CD4-positive, alpha-beta T cell treated with Interleukin-17A for 1 hour (primary cell): ENCODE measurements at places on chromosomes 2 and 18.

DNA sequence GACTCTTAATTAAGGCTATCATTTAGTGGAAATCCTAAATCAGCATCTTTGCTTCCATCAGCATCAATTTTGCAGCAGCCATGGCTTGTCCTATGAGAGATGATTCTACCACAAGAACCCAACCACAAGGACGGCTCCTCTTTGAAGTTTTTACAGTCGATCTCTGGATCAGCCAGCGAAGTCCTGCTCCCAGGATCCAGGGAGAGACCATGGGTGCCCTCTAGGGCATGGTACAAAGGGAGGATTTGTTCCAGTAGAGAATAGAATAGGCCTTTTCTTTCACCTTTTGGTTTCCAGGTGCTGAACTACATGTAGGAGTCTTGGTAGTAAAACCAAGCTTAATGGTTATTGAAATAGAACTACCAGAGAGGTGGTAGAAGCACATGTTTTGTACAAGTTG, 52.7 kb downstream of the TMEM200C start:
- no peak for DNase-seq

- no peak for DNase-seq
Observed at GRCh38 chr2:126808929-126809328, 89.8 kb upstream of the TEX51 start.

- DNase-seq: no peak
Observed at GRCh38 chr2:106536490-106536889, 49.3 kb downstream of the CD8B2 start.

DNA sequence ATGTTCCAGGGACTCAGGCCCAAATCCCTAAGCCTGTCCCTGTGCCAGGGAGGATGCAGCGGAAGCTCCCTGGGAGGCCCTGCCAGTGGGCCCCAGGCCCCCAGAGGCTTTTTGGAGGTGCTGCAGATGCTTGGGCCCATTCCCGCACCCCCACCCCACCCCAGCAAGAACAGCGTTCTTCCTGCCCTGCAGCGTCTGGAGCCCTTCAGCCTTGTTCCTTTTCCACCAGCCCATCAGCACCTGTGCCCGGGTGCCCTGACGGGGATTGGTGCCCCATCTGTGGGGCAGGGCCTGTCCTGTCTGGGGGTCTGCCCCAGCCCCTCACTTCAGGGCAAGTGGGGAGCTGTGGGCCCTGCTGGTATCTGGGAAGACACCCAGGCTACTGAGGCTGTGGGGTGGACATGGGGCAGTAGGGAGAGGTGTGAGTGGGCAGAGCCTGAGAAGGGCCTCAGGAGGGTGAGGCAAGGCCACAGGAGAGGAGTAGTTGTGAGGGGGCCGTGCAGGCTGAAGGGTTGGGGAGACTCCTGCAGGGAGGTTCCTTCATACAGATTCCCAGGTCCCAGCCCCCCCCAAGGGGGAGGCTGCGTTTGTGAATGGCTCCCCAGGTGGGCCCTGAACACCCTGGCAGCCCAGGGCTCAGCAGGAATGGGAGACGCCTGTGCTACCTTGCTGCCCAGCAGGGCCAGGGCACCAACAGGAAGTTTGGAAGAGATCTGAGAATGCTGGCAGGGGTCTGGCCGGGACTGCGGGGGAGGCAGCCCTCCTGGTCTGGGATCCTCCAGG, 2.4 kb downstream of the RNPEPL1 start:
- DNase-seq: no peak

- peak; percentile 27 for DNase-seq
Observed at GRCh38 chr2:240655931-240656886, 26.5 kb downstream of the AQP12B start.

GRCh38 chr2:174611006-174611405, 13.4 kb upstream of the WIPF1 start:
- DNase-seq: no peak

GRCh38 chr2:64661741-64662169, 8.0 kb upstream of the SERTAD2 start:
- DNase-seq: no peak

- DNase-seq: no peak
Observed at GRCh38 chr18:7940971-7941370, 373.9 kb downstream of the PTPRM start.

- no peak for DNase-seq
Observed at GRCh38 chr2:203549406-203549805, 14.3 kb upstream of the RAPH1 start.
